ENCODE measurements at places on chromosomes 7 and 10. TPM values are rescaled to one million over a fixed set of nuclear protein-coding genes. Genes with fewer than 3 reads are reported as not detected.

PRLHR gene
- total RNA-seq, result not detected

PAOX gene
- total RNA-seq, result 10.5 TPM

CALD1 gene
- total RNA-seq, result 161 TPM

GJD4 gene
- not detected for total RNA-seq

LDB1 gene
- 34.6 TPM for total RNA-seq

TRIM50 gene
- total RNA-seq, result 0.28 TPM

EXOSC1 gene
- 21.7 TPM for total RNA-seq

GAD2 gene
- not detected for total RNA-seq
